ENCODE measurements at places on chromosomes 11 and 22.

DNA sequence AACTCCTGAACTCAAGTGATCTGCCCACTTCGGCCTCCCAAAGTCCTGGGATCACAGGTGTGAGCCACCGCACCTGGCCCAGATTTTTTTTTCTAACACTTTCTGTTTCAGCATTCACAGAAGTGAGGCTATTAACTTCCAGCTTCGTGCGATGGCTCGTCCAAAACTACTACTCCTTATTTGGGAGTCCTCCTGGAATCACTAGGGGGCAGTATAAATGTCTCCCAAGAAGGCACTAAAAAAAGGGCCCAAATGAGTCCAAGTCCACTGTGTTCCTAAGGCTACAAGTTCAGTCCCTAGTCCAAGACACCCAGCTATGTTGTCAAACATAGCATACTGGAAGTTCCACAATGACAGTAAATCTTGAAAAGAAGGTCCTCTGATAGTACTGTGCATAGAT lies 63.2 kb upstream of the BIRC3 start:
- no peak for DNase-seq

DNA sequence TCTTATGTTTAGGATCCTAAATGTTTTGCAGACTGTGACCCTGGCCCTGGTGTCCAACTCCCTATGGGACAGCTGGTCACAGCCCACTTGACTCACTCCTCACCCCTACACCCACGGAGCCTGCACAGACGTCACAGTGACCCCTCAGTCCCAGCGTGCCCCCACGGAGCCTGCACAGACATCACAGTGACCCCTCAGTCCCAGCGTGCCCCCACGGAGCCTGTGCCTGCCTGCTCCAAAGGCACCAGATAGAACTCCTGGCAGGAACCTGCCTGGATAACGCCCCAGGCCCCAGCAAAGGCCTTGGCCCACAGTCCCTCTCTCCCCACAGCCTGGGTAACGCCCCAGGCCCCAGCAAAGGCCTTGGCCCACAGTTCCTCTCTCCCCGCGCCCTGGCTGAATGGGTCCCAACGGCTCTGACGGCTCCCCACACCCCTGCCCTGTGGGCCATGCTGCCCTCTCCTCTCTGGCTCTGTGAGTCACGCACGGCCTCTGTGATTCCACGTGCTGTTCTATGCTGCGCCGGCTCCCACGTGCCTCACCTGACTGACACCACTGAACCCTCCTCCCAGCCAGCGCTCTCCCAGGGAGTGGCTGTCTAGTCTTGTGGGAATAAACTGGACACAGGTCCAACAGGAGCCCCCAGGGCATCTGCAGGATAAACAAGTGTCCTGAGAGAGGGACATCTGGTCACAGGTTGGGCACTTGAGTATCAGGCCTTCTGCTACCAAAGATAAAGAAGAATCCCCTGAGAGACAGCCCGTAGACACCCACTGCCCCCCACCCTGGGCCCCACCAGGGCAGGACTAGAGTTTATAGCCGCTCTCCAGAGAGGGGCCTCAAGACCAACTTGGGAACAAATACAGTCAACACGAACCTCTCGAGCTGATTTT lies 250.3 kb downstream of the BRD1 start:
- DNase-seq: no peak

- no peak for DNase-seq
Observed at GRCh38 chr11:13284776-13285588, 7.4 kb downstream of the BMAL1 start.

DNA sequence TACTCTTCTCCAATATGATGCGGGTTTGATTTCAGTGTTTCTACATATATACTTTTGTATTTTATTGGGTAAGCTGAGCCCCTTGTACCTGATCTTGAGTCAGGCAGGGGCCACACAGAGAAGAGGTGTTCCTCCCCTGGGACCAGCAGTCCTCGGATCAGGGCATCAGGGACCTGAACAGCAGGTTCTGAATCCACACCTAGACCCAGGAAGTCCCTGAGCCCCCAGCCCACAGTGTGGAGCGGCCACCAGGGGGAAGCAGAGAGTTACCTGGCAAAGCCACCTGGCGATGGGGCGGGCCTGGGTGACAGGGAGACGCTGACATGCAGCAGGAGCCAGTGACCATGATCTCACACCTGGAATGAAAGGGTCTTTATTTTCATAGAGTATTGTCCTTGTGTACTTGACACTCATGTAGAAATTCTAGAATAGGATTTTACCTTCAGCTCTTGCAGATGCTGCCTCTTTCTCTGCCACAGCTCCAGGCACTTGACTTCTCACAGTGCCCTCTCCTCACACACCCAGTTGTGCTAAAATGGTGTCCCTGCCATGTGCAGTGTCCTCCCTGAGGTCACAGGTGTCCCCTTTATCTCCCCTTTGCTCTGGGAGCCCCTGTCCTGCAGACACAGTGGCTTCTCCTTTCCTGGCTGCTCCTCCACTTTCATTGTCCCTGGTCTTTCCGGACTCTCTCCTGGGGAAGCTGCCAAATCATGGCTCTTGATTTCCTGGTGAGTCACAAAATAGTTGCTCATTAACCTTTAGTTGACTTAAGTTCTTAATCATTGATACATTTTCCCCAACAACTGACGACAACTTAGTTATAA lies 48.5 kb downstream of the GGTLC2 start:
- peak; percentile 63 for DNase-seq

DNA sequence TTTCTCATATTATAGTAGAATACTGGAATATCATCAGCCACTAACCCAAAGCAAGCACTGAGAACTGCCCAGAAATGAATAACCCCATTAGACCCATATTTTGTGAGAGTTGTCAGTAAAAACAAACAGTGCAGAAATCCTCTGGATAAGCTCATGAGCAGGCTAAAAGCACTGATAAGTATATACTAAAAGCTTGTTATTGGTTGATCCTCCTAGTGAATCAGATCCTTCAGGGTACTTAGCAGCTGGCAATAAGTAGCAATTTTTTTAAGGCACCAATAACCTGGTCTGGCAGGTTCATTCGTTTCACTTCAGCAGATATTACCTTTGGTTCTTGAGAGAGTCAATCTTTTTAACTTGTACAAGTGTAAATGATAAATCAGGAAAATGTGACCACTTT lies 1.2 kb downstream of the NOX4 start:
- DNase-seq: no peak

GRCh38 chr11:119816660-119817059 lies 87.7 kb upstream of the NECTIN1 start:
- no peak for DNase-seq

- DNase-seq: no peak
Observed at GRCh38 chr11:12088047-12088481, 22.3 kb upstream of the MICAL2 start.

GRCh38 chr22:17896586-17896985 lies 122.3 kb upstream of the BID start:
- DNase-seq: no peak

- peak; percentile 72 for DNase-seq
Observed at GRCh38 chr11:122714004-122714403, 58.5 kb downstream of the UBASH3B start.

GRCh38 chr22:19085233-19085718 lies 36.9 kb downstream of the DGCR2 start:
- peak; percentile 64 for DNase-seq

GRCh38 chr11:58003036-58003435 lies 20.6 kb upstream of the OR9Q1 start:
- DNase-seq: no peak

DNA sequence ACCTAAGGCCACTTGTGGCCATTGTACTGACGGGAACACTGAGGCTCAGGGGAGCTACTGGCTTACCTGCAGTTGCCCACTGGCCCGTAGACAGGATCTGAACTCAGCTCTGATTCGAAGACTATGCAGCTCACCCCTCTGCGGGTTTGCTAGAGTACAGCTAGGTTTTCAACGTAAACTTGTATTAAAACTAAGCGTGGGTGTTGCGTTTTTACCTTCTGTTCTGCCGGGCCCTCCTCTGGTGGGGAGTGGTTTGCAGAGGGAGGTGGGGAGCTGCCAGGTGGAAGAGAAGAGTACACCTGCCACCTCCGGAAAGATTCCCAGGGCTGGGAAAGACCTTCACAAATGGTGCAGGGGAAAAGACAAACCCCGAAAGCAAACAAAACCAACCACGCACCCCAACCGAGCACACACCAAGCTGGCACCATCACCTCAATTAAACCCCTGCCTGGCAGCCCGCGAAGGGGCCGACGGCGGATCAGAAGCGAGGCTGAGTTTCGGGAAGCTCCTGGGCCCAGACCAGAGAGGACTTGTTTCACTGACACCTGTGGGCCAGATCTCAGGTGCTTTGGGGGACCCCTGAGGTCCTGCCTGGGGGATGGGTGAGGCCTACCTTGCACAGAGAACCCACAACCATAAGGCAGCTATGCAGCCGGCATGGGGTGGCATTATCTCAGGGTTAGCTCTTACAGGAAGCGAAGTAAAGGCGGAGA lies 37.7 kb downstream of the SHISAL1 start:
- no peak for DNase-seq

GRCh38 chr11:80958361-80958760 lies 1517.5 kb upstream of the TENM4 start:
- no peak for DNase-seq

- DNase-seq: no peak
Observed at GRCh38 chr11:134554106-134554505, 142.1 kb upstream of the B3GAT1 start.

DNA sequence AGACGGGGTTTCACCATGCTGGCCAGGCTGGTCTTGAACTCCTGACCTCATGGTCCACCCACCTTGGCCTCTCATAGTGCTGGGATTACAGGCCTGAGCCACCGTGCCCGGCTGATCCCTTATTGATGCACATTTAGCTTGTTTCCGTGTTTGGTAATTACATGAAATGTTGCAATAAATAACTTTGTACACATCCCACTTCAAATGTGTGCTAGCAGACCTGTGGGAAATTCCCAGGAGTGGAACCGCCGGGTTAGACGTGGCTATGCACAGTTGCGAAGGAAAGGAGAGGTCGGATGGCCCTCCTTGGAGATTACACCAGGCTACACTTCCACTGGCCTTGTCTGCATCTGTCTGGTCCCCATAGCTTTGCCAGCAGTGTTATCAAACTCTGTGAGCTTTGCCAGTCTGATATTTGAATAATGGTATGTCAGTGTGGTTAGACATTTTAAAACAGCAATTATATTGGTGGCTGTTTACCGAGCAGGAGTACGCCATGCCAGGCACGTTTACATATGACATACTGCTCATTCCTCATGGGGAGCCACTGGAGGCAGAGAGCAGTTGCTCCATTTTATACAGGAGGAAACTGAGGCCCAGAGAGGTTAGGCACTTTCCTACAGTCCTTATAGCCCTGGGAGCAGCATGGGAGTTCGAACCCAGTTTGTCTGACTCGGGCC lies 27.2 kb upstream of the SYT7 start:
- DNase-seq: no peak

- DNase-seq: peak; percentile 72
Observed at GRCh38 chr11:123302751-123303195, 107.7 kb upstream of the CLMP start.

- no peak for DNase-seq
Observed at GRCh38 chr11:104036588-104036987, at the start of gene DDI1. TSS of gene DDI1 (plus strand) at chr11:104036640. CDS start at chr11:104036823, 183 bp downstream.

- DNase-seq: no peak
Observed at GRCh38 chr22:19115628-19116027, 6.6 kb downstream of the DGCR2 start.

- peak; percentile 42 for DNase-seq
Observed at GRCh38 chr11:45025716-45026492, 75.2 kb upstream of the TP53I11 start.

GRCh38 chr11:18650353-18650752 lies 16.2 kb upstream of the SPTY2D1 start:
- DNase-seq: no peak

DNA sequence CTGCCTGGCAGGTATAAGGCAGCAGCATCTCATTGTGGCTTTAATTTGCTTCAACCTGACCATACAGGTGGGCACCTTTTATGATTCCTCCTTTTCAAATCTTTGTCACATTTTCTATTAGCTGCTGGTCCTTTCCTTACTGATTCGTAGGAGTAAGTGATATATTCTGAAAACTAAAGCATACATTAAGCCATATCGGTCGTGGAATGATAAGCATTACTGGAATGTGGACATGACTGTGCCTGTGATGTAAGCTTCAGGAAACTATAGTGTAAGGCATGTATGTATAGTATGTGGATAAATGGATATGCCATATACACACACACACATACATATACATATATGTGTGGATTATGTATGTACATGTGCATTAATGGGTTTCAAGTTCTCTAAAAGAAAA lies 20.8 kb downstream of the YPEL1 start:
- no peak for DNase-seq

Measured in GM13976 (cell line).